Cardiac septum (tissue), 1 donor: ENCODE measurements at places on chromosomes 12 and 14.

DNA sequence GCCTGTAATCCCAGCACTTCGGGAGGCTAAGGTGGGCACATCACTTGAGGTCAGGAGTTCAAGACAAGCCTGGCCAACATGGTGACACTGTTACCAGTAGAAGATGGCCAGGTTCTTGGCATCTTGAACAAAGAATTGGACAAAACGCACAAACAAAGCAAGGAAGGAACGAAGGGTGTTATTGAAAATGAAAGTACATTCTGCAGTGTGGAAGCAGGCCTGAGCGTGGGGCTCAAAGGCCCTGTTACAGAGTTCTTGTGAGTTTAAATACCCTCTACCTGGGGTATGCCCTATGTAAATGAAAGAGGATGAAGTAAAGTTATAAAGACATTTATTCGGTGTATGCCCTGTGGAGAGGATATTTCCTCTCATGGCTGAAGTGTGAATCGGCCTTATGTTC is 20.8 kb upstream of the CDK17 start:
- DNase-seq = no peak

GRCh38 chr14:39666386-39666785 is 234.2 kb upstream of the FBXO33 start:
- DNase-seq = no peak

DNA sequence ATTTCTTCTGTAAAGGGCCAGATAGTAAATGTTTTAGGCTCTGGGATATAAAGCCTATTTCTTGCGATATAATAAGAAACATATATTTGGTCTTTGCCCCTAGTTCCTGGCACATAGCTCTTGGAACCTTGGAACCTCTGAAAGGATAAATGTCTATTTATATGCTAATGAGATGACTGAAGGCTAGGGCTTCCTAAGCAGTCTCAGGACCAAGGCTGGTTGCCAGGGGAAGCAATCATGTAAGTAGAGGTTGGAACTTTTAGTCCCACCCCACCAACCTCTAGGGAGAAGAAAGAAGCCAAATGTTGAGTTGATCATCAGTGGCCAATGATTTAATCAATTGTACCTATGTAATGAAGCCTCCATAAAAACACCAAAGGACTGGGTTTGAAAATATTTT is 26.6 kb upstream of the NFYB start:
- no peak for DNase-seq

DNA sequence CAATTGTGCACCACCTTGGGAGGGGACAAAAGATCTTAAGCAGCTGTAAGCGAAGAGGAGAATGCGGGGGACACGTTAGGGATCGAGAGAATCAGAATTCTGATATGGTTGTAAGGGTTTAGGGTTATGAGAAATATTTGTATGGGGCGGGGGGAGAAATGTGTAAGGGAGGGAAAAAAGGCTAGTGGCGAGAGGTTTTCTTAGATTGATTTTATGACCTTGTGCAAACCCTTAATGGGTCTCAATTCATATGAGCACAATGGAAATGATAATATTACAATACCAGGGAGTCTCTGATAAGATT is 396 bp downstream of the NDUFA9 start:
- no peak for DNase-seq

GRCh38 chr14:94992046-94992445 is 165.3 kb downstream of the DICER1 start:
- DNase-seq = no peak

- DNase-seq = no peak
Observed at GRCh38 chr14:64531567-64531966, 9.0 kb upstream of the HSPA2 start.

- no peak for DNase-seq
Observed at GRCh38 chr14:101221549-101222160, 318.1 kb upstream of the RTL1 start.

GRCh38 chr14:51628238-51628637 is 23.5 kb upstream of the FRMD6 start:
- DNase-seq = no peak

DNA sequence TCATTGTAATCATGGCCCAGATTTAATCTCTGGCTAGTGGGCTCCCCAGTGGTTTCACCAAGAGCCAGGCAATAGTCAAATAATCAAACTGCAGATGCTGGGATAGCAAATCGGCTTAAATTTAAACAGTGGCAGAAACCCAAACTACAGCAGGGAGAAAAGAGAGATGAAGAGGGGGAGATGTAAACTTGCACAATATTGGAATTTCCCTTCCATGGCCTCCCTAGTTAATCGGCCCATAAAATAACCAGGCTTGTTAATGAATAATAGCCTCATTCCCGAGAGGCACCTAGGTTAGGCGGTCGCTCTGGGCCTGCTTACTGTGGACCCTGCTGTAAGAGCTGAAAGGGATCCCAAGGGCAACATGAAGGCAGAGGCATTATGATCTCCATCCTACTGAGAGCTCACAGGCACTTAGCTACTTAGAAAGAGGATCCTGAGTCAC is 116.2 kb downstream of the NUAK1 start:
- no peak for DNase-seq

DNA sequence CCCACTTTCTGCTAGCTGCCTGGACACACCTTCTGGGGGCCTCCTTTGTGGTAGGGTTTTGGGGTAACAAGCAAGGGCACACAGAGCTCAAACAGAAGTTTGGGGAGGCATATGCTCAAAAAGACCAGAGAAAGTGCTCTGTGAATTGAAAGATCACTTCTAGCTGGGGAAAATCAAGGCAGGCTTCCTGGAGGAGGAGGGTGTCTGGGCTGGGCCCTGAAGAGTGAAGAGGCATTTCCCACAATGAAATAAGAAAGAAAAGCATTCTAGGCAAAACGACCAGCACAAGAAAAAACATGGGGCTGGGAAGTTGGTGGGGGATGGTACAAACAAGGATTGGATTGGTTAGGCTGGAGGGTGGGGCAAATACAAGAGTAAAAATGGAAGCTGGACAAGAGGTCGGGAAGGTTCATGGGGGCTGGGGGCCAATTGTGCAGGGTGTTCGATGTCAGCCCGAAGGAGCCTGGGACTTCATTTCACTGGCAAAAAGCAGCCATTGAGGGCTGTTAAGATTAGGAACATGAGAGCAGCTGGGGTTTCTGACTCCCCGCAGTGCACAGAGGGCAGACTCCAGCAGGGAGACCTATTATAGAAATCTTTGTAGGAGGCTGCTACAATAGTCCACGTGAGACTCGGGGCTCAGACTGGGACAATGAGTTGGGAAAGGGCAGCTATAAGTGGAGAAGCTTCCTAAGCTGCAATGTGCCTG is 51.5 kb upstream of the CMKLR1 start:
- DNase-seq = no peak

DNA sequence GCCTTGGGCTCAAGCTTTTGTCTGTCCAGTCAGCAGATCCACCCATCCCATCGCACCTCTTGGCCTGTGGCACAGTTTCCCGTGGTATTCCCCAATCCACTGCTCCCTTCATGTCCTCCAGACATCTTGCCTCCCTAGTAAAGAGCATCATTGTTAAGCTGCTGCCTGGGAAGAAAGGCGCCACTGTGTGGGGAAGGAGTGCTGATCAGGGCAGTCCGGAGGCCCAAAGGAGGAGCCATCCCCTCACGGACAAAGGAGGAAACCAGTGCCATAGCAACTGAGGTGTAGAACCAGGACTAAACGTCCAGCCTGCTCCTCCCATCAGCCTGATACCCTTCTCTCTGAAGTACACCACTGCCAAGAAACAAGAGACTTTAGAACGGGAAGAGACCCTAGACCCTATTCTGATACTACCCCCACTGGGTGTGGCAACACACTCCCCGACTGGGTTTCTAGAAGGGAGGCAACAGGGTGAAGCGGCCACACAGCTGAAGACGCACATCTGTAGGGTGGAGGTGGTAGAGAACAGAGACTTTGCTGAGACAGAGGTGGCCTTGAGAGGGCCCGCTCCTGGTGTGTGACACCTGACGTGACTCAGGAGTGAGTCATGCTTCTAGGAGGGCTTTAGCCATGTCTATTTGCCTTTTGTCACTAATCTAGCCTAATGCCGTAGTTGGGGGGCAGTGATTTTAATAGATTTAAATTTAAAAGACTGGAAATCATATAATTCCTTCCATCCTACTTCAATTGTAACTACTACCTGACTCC is 185.0 kb downstream of the DPF3 start:
- no peak for DNase-seq

- DNase-seq = no peak
Observed at GRCh38 chr12:102480406-102480805, at the start of gene IGF1. IGF1 (minus strand) TSS chr12:102480563; CDS start chr12:102480381, 182 bp downstream.

DNA sequence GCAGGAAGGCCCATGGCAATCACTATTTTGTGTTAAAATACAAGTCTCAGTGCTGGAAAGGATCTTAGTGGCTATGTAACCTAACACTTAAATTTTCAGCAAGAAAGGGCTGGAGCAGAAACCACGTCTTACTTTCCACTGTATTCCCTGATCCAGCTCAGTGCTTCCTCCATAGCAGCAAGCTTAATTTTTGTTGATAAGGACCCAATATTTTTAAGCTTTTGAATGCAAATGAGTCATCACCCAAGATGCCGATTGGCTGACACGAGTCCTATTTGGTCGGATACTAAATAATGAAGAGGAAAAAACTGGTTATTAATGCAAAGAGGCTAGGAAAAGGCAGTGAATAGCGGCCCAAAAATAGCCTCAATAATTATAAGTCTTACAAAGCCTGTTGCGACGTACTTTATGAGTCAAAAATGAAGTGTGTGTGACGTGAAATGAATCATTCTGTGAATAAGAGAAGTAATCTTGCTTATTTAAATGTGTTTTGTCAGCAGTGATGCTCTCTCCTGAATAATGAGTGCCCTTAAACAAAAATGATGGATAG is 46.9 kb upstream of the IGF1 start:
- DNase-seq = no peak

DNA sequence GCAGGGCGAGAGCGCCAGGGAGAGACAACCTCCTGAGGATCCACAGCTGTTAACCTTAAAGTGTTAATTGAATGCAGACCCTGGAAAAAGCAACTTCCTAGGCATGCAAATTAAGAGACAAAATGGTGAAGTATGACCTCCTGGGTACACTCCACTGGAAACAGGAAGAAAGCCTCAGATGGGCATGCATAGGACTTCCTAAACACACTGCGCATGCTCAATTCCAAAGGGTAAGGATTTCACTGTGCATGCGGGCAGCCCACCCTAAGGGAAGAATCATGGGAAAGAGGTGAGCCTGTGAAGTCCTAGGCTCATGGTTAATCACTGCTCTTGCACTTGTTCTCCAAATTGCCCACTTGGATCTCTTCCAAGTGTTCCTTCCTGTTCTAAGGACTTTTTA is 80.5 kb upstream of the CAPRIN2 start:
- DNase-seq = no peak

DNA sequence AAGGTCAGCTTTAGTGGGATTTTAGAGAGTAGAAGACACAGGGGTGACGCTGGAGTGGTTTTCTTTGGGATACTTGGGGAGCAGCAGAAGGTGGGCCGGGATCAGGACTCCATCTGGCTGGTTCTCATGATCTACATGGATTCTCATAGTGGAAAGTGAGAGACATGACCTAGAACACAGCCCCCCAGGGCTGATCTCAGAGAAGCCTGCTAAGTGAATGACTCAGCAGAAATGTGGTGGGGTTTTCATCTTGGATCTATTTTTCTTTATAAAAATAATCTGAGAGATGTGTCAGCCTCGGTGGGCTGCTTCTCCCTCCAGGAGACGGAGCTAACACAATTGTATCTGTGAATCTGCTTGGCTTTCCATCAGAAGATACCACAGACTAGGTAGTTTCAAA is 484.4 kb downstream of the TMEM121 start:
- no peak for DNase-seq

GRCh38 chr12:28683366-28683765 is 465.7 kb upstream of the FAR2 start:
- no peak for DNase-seq

- no peak for DNase-seq
Observed at GRCh38 chr12:128724468-128725046, 99.2 kb downstream of the SLC15A4 start.

DNA sequence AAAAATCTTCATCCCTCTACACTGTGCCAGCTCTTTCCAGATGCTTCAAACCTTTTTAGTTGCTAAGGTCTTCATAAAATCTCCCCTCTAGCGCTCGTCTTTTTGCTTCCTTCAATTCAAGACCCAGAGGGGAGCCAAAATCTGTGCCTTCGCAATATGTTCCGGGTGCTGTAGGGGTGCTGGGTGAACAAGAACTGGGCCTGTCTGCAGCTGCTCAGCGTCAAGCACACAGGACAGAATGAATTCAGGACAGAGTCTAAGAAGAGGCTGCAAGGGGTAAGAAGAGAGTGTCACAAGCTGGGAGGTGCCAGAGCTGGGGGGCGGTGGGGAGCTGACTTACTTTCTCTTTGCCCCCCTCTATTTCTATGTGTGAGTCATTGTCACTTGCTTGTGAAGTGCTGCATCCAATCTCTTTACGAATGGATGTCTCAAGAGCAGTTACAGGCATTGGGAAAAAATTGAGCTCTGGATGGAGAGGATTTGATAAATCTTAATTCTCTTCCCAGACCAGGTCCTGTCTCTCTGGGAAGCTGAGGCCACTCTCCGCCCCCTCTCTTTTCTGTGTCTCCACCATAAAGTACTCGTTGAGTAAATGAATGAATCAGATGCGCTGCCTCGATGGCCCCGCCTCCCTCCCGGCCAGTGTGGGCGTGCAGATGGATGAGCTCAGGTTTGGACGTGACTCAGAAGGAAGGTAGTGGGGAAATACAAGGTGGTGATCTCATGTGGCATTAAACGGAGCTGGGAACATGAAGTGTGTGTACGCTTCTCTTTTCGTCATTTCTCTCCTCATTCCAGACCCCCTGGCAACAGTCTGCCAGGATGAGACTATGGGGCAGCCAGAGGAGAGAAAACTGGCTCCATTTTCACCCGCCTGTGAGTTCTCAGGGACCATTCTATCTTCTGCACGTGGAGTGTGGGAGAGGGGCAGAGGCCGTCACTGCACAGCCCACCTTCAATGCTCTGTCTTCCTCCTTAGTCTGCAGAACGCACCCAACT is 91.3 kb downstream of the TSPAN9 start:
- DNase-seq = no peak
